ENCODE measurements at places on chromosomes 16 and 17.

GRCh38 chr17:61255647-61256046 is 144.0 kb upstream of the TBX2 start:
- DNase-seq, result no peak

- no peak for DNase-seq
These were observed 148.3 kb upstream of the CACNG5 start for GRCh38 chr17:66686601-66687000.

GRCh38 chr16:88346680-88347505 is 35.9 kb upstream of the ZNF469 start:
- no peak for DNase-seq

DNA sequence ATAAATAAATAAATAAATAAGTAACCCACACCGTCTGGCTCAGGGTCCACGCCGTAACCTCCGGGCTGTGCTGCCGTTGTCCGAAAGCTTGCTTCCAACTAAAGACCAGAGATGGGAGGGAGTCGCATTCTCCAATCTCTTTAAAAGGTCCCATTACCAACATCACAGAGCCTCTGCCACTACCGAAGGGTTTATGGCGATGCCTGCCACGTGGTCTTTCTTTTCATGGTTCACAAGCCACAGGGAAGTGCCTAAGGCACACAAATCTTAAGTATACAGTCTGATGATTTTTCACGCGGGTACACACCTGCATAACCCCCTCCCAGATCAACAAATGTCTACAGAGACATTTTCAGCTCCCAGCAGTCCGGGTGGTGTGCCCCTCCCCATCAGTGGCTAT is 1.4 kb downstream of the COTL1 start:
- DNase-seq, result no peak

DNA sequence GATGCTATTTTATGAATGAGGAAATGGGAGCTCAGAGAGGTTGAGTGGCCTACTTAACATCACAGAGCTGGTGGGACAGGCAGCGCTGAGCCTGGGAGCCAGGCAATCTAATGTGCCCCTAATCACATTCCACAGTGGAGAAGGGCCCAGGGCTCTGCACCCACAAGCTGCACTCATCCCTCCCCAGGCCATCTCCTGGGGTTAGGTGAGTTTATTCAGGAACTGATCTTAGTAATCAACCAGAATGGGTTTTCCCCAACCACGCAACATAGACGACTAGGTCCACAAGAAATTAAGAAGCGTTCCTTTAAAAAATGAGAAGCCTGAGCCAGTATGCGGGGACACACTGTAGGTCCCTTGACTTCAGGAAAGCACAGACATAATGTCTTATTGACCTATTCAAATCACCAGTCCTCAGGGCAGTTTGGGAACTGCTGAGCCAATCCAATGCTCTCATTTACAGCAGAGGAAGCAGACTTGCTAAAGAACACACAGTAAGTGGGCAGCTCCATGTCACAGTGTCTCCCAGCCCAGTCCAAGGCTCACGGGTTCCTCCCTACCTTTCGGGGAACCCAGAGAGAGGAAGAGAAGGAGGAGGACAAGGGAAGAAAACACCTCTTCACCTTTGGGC is 2.3 kb downstream of the MPP3 start:
- DNase-seq, result no peak

DNA sequence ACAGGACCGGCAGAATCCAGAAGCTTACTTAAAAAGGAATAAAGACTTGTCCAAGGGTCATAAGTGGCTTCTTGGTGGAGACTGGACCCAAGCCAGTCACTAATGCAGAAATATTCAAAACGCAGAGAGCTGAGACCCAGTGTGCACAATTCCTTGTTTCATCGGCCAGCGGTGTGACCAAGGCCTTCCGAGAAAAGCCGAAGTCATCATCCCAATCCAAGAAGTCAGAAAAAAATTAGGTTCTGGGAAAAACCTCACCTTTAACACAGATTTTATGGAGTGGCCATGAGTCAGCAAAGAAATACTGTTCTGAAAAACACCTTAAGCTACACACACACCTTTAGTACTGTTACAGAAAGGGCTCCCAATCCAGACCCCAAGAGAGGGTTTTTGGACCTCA is 1.0 kb upstream of the GCSH start:
- DNase-seq, result no peak

- DNase-seq, result no peak
These were observed 7.6 kb downstream of the SNN start for GRCh38 chr16:11675561-11676511.

DNA sequence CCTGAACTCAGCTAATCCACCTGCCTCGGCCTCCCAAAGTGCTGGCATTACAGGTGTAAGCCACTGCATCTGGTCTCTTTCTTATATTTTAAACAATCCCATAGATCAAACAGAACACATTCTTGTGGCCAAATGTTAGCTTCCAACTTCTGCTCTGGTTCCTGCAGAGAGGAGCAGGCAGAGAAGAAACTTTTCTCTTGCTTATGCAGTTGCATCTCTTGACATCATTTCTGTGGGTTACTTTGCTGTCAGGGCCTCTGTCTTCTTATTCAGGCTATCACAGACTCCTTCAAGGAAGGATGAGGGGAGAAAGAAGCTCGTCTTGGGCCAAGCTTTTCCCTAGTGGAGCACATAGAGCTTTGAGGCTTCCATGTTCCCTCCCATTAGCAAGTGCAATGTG is 7.8 kb downstream of the HSD17B2 start:
- DNase-seq, result no peak

- DNase-seq, result peak; percentile 100
These were observed 6.7 kb upstream of the CD68 start for GRCh38 chr17:7572588-7573323.

DNA sequence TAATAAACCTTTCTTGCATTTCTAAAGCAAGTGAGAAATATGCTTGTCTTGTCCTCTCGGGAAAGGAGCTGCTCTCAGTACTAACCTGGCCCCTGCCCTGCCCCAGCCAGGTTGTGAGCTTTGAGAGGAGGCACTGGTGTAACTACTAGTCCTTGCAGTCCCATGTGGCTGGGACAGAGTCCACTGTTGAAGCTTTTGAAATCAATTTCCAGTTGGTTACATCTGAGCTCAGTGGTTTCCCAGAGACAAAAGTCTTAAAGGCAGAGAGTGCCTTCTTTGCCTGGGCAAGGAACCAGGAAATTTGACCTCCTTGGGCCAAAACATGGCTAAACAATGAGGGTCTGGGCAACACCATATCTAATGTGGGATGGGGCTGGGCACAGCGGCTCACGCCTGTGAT is 48.7 kb downstream of the GSG1L start:
- no peak for DNase-seq

DNA sequence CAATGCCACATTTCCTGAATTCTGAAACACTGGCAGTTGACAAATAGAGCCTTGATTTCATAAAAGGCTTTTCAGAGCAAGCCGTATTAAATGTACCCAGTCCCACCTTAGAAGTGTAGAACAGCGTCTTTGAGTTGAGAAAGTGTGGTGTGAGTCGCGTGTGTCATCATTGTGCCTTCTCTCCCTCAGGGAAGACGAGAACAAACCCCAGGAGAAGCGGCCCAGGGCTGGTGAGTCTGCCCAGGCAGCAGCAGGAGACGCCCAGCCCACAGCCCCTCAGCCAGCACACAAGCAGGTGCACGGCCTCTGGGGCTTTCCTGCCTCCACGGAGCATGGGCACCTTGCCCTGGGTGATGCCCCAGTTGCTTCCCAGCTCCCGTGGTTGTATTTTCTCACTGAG is 34.0 kb downstream of the CIBAR2 start:
- DNase-seq, result no peak

- no peak for DNase-seq
These were observed 27.4 kb upstream of the MSI2 start for GRCh38 chr17:57228911-57229310.

DNA sequence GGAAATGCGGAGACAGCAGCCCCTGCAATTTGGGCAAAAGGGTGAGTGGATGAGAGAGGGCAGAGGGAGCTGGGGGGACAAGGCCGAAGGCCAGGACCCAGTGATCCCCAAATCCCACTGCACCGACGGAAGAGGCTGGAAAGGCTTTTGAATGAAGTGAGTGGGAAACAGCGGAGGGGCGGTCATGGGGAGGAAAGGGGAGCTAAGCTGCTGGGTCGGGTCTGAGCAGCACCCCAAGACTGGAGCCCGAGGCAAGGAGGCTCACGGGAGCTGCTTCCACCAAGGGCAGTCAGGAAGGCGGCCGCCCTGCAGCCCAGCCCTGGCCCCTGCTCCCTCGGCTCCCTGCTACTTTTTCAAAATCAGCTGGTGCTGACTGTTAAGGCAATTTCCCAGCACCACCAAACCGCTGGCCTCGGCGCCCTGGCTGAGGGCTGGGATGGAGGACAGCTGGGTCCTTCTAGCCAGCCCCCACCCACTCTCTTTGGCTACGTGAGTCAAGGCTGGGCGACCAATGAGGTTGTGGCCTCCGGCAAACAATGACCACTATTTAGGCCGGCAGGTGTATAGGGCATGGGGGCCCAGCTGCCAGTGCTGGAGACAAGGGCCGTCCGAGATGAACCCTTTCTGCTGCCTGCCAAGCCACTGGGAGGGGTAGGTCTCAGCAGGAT is 507 bp downstream of the SERPINF1 start:
- DNase-seq, result no peak

DNA sequence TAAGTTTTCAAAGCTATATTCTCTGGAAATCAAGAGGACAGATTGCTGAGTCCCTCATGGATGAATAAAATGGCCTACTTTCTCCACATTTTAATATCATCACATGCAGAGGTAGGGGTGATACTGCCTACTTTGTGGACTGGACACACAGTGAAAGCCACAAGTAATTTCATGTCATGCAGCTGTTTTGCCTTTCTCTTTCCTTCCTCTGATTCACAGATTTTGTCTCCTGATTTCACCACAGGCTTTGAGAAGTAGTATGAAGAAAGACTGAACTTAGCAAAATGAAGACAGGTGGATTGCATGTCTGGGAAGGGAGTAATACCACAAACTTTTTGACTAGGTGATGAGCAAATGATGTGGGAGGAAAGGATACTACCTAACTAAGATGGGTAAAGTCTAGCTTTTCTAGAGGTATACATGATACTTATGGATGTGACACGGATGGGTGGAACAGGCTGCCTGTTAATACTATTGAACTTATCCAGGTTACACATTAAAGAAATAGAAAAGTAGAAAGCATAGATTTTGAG is 478.4 kb upstream of the GOT2 start:
- DNase-seq, result no peak

DNA sequence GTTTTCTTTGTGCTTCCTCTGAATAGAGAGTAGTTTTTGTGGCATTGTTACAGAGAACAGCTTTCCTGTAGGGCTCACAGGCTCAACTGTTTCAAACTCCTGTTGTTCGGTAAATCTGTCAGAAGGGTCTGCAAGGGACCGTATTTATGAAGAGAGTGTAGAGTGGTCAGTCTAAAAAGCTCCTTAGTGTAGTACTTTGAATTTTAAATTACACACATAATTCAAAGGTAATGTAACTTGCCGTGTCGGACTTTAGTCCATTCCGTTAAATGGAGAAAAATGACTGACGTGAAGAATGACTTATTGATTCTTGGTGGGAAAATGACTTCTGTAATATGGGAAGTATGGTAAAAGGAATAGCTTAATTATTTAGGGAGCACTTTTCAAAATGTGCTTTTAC is 190.9 kb downstream of the WWOX start:
- no peak for DNase-seq

DNA sequence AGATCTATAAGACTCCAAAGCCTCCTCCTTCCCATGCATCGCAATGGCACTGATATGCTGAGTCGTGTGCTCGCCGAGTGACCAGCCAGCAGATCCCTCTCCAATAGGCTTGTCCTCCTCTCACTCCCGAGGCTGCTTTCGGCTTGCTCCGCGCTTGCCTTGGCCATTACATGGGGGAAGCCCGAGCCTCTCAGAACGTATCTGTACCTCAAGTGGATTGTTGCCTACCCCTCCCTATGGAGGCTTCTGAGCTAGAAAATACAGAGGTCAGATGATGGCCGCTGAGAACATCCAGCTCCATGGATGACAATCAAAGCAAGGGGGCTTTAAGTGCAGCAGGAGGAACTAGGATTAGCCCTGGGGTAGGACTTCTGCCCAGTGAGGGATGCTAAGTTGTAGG is 7.7 kb upstream of the NLRP1 start:
- DNase-seq, result no peak

DNA sequence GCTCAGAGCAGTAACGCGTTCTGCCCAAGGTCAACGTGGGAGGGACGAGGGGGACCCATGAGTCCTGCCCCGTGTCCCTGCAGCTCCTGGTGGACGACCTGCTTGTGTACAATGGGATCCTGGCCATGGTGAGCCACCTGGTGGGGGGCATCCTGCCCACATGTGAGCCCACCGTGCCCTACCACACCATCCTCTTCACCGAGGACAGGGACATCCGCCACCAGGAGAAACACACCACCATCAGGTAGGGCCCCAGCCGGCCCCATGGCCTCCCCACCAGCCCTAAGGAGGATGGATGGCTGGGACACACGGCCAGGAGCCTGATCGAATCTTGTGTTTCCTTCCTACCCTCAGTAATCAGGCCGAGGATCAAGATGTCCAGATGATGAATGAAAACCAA is 227.6 kb downstream of the KATNIP start:
- no peak for DNase-seq

GRCh38 chr16:57409870-57410587 is 5.5 kb downstream of the CCL17 start:
- no peak for DNase-seq

DNA sequence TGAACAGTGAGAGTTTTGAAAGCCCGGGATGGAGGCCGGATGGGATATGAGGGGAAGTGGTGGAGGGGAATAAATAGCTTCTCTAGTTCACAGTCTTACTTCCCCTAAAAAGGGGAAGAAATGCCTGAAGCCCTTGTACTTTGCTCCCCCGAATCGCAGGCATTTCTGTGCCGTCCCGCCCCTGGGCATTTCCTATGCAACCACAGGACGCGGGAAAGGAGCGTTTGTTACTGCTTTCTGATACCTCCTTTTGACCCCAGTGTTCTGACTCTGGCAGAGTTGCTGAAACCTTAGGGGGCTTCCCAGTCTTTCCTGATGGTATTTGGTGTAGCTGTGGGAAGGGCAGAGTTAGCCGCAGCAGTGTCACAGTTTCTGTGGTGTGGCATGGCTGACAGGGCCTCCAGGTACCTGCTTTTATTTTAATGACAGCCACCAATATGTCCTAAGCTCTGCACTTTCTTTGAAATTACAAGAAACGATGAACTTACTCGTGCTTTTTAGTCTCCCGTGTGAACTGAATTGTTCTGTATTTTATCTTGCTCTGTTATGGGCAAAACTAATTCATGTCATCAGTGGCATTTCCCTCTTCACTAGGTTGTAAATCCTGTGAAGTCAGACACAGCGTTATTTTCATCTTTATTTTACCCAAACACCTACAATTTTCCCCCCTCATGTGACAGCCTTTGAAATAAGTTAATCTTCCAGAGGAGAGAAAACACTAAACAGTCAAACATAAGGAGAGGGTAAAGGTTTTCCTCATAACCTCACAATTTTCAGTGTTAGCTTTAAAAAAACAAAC is 27.1 kb downstream of the USP10 start:
- DNase-seq, result no peak

- no peak for DNase-seq
These were observed 18.7 kb upstream of the BEAN1 start for GRCh38 chr16:66408163-66409048.

All from neural crest cell (in vitro differentiated cells).